Posterior vena cava (tissue), 2 donors: ENCODE measurements at places on chromosomes 2 and 18. TPM values are rescaled to one million over a fixed set of nuclear protein-coding genes. Genes with fewer than 3 reads are reported as not detected.

The RAPGEF4 gene
- total RNA-seq = 6.2 TPM

The TCF23 gene
- total RNA-seq = 5.0 TPM

GRCh38 chr2:233081232-233081730 is 21.1 kb downstream of the INPP5D start:
- DNase-seq = peak; percentile 62

DNA sequence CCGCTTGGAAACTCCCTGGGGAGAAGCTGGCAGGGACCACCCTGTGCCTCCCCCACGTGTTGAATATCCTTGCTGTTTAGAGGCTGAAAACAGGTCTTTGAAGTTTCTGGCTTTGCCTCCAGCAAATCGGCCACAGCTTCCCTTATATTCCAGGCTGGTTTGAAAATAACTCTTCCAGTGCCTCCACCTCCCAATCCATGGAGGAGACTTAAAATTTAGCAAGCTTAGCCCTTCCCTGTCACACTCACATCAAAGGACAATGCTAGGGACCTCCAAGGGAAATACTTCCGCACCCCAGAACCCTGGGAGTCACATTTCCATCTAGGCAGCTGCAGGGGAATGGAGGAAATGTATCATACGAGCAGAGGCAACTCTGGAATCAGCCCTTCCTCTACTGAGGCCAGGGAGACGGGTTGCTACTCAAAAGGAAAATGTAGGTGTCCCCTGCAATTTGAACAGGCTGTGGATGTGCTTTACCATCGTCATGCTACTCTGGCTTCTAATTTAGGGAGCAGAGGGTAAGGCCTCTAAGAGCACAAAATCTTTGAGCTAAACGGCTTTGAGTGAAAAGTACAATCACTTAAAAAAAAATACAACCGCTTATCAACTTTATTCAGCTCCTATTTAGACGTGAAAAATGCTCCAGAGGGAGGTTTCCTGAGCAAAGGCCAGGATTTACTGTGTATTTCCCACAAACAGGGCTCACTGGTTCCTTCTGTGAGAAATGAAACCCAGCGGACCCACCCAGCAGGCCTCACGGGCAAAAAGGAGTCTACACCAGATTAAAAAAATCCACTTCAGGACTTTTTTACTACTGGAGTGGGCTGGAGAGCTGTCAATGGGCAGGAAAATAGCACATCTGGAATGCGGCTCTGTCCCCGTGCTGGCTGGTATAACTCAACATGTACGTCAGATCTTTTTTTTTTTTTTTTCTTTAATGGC is 49.4 kb upstream of the PKDCC start:
- DNase-seq = no peak

GRCh38 chr18:38933910-38934510 is 1368.4 kb upstream of the CELF4 start:
- no peak for DNase-seq

DNA sequence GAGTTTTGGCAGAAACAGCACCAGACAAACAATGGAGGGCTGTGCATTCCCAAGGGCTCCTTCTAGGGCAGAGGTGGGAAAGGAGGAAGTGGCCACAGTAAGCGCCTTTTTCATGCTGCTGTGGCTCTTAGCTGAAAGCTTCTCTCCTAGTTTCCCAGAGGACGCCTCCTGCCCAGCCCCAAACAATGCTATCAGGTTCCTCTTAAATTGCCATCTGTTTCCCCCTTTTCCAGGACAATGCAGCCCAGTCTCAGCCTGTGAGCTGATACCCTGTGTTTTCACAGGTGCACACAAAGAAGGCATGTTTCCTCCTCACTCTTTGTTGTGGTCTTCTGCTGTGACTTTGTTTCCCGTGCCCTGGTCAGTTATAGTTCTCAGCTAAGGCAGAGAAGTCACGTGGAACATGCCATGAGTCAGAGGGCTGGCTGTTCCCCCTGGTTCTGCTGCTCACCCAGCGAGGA is 5.4 kb upstream of the FAM124B start:
- no peak for DNase-seq

- no peak for DNase-seq
Observed at GRCh38 chr2:200756618-200757321, 54.9 kb upstream of the BZW1 start.

GRCh38 chr18:79068341-79068936 is 755 bp upstream of the ATP9B start:
- no peak for DNase-seq

DNA sequence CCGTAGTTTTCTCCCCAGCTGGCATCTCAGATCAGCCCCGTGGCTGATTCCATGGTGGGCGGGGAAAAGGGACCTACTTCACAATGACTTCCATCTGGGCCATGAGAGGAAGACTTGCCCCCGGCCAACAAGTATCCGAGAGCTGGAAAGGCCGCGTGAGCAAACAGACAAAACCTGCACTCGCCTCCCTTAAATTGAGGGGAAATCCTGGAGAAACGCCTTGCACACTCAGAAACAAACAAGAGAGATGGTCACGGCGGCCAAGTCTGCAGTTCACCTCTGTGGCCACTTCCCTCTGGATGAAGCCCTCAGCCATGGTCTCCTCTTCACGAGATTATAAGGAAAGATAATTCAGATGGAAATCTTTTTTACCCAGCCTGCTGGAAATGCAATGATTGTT is 39.4 kb upstream of the TPO start:
- no peak for DNase-seq
